Left renal cortex interstitium (tissue), 4 donors: ENCODE measurements at places on chromosomes 3 and 15. TPM values are rescaled to one million over a fixed set of nuclear protein-coding genes. Genes with fewer than 3 reads are reported as not detected.

DNA sequence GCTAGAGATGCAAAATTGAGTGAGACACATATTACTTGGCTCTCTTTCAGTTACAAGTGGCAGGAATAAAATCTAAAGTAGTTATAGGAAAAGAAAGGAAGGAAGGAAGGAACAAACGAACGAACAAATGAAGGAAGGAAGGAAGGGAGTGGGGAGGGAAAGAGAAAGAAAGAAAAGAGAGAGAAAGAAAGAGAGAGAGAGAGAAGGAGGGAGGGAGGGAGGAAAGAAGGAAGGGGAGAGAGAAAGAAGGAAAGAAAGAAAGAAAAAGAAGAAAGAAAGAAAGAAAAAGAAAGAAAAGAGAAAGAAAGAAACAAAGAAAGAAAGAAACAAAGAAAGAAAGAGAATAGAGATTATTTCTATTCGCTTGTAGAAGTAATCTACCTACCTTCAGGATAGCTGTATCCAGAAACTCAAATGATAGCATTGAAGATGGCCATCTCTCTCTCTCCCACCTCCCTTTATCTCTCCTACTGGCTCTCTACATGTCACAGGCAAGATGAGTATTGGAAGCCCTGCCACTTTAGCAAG lies 229.7 kb upstream of the TLE3 start:
- no peak for DNase-seq

GRCh38 chr3:147312786-147313280 lies 93.5 kb downstream of the ZIC4 start:
- DNase-seq, result no peak

- DNase-seq, result no peak
Observed at GRCh38 chr3:141934354-141934753, 57.9 kb downstream of the ATP1B3 start.

- DNase-seq, result no peak
Observed at GRCh38 chr15:76625267-76625666, 279.9 kb downstream of the SCAPER start.

DNA sequence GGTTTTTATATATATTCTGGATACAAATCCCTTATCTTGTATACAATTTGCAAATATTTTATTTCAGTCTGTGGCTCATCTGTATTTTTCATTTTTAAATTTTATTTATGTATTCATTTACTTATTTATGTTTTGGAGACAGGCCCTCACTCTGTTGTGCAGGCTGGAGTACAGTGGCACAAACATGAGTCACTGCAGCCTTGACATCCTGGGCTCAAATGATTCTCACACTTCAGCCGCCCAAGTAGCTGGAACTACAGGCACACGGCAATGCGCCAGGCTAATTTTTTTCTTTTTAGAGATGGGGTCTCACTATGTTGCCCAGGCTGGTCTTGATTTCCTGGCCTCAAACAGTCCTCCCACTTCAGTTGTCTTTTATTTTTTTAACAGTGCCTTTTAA lies 50.6 kb downstream of the PFN2 start:
- no peak for DNase-seq

Gene TLR9
- 0.33 TPM for polyA plus RNA-seq
